ENCODE measurements at places on chromosomes 16 and 17.

GRCh38 chr16:79542237-79542774, 58.2 kb downstream of the MAF start:
- no peak for DNase-seq

DNA sequence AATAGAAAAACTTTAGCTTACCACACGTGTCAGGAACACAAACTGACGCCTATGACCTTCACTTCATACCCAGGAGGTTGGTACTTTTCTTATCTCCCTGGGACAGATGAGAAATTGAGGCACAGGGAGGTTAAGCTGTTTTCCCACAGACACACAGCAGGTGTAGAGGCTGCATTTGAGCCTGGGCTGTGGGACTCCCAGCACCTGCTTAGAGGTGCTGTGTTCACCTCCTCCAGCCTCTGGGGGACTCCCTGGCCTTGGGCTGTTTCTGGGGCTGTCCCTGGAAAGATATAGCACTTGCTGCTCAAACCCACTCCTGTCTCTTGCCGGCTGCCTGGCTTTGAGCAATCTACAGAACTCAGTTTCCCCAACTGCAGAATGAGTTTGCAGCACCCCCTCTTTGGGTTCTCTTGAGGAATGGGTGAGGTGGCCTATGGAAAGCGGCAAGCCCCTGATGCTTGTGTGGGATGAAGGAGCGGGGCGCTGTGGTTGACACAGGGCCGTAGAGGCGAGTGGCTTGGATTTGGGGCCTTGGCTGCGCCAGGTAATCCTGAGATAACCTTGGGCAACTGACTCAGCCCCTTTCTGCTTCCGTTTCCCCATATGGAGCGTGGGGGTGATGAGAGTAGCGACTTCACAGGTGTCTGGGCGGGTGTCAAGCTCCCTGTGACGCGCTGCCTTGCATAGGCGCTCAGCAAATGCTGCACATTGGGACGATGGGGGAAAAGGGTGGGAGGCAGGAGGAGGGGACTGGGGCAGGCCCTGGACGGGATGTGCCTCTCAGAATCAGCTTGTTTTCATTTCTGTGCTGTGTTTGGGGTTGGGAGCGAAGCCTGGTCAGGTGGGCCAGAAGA, 104.5 kb upstream of the CIBAR2 start:
- DNase-seq = no peak

GRCh38 chr17:67636834-67637520, 80.8 kb upstream of the NOL11 start:
- peak; percentile 4 for DNase-seq

DNA sequence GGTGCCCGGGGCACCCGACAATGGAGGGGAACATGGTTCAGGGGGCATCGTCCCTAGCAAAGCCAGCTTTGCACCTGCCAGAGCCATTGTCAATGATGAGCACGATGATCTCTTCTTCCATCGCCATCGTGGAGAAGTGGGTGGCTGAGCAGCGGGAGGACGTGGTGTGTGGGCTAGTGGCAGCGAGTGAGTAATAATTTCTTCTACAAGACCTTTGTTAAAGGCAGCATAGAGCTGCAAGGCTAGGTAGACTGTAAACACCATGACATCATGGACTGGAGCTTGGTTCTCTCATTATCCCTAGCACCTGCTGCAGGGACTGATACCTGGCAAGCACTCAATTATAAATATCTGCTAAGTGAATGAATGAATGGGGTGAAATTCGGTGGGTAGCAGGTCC, 6.7 kb upstream of the HEATR3 start:
- no peak for DNase-seq

DNA sequence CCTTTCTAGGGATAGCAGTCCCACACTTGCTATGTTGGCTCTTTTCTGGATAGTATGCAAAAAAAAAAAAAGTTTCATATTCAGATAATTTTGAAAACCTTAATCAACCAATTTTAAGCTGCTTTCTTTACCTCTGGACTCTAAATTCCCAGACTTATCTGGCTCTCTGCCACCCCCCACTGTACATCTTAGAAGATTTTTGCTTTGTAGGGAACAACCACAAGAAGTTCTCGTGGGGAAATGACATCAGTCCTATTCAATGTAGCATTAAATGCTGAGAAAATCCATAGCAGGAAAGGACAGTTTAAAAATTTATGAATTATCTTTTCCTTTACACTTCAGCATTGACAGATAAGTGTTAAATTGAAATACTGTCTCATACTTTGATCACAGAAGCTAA, 562.7 kb upstream of the HSBP1 start:
- DNase-seq = no peak

GRCh38 chr16:83328936-83329335, 478.8 kb upstream of the HSBP1 start:
- no peak for DNase-seq

DNA sequence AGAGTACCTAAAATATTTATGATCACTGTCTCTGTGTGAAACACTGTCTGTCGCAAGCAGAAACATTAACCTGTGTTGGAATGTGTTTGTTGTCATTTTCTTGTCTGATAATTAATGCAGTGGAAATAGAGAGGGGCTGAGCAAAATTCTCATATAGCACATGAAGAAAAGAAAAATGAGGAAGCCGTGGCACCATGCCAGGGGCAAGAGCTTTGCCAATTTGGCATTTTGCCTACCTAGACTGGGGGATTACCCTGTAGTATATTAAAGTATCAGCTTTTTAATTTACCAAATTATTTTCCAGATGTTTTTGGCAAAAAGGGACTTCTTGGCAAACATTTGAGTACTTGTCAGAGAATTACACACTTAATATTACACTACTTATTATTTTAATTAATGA, 1326.6 kb upstream of the GOT2 start:
- no peak for DNase-seq

GRCh38 chr17:33978889-33979288, 276.2 kb upstream of the CCL2 start:
- no peak for DNase-seq

DNA sequence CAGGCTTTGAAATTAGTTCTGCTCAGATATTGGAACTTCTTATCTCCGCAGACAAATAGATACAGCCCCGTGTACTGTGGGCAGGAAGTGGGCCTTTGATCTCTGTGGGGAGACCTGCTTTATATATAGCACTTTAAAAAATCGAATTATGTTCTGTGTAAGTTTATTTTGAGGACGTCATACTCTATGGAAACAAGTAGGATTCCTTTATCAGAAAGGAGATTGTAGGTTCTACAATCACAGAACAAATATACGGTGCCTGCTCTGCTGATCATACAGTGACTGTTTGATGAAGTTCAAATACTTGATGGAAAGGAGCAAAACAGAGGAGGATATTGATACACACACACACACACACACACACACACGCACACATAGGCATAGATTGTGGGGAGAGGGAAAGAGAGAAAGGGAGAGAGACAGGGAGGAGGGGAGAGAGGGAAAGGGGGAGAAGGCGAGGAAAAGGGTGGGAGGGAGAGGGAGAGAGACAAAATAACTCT, 14.7 kb upstream of the TMEM220 start:
- no peak for DNase-seq

DNA sequence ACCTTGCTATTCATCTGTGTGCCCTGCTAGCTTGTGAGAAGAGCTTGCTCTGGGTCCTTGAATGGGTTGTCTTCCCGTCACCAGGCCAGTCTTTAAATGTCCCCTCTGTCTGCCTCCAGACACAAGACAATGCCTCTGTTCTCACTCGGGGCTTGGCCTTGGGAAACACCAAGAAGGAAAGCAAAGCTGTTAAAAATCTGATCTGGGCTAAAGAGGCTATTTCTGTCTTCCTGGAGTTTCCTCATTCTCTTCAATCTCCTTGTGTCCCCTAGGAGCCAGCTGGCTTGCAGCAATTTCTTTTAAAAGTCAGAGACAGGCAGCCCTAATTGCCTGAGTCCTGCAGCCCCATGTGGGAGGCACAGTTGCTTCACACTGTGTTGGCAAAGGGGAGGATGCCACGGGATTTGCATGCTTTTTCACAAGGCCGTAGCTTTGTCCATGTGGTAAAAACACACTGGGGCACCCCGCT, 2.5 kb downstream of the DNAI2 start:
- DNase-seq = peak; percentile 53

GRCh38 chr17:17538417-17539391, 42.5 kb upstream of the RASD1 start:
- peak; percentile 20 for DNase-seq

DNA sequence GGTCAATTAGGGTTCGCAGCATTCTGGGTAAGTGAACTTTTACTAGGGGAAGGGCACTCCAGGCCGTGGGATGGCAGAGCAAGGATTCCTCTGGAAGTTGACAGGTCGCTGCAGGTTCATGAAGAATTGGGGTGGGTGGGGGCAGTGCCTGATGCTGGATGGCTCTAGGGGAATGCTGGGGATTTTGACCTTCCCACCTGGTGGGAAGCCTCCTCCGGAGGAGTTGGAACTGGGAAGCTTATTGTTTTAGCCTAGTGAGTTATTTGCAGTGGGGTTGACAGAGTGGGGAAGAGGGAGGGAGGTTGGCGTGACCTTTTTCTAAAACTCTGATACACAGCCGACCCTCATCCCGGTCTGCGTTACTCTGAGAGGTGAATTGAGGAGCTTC, 606 bp upstream of the C17orf113 start:
- DNase-seq = no peak

GRCh38 chr17:76538281-76538931, 897 bp upstream of the CYGB start:
- no peak for DNase-seq

DNA sequence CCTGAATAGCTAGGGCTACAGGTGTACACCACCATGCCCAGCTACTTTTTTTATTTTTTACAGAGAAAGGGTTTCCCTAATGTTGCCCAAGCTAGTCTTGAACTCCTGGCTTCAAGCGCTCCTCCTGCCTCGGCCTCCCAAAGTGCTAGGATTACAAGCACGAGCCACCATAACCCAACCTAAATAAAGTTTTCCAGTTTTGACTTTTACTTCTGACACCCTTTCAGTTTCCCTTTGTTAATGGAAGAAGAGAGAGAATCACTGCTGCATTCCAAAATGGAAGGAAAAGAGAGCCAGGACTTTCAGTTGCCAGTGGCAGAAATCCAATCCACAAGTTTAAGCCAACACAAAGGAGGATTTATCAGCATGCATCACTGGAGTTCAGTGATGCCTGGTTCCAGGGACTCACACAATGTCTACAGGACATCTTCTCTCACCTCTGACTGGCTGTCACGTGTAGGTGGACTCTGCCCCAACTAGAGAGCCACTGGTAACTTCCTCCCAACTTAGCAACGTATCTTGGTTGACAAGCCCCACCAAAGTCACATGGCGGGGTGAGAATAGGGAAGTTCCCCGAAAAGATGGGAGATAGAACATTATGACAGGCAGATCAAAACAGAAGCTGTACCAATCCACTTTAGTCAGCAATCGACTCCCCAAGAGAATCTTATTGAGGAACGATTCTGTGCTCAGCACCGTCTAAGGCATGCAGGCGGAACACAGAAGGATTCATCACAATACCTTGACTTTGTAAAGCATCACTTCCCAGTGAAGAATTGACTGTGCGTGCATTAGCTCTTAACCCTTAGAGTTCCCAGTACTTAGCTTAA, 46.5 kb downstream of the GAS7 start:
- no peak for DNase-seq

DNA sequence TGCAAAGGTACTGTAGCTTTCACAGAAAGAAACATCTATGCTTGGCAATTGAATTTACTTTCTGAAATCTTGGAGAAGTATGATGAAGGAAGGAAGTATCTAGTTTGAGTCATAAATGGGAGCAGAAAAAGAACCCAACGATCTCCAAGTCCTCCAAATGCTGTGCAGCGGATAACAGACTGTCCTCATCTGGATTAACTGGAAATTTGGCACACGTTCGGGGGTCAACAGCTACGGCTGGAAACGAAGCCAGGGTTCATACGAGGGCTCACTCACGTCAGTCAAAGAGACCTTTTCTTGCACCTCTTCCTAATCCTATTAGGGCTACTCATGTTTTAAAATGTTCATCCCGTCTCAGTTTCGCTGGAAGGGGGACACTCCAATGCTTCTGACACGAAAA, 152.0 kb downstream of the ZFHX3 start:
- DNase-seq = no peak

DNA sequence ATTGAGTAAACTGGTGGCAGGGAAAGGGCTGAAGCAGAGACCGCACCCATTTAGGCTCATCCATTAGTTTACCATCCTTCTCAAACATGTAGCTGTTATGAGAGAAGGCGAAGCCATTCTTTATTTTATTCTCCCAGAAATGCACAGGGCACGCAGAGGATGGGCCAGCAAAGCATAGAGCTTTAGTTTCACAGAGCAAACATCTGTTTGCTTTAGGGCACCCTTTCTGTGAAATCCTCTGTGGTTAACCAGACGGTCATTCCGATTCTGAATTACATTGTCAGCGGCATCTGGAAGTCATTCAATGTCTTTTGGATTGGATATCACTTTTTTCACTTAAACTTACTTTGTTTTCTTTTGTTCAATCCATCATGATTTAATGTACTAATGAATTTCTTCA, 96.0 kb downstream of the TOX3 start:
- no peak for DNase-seq

DNA sequence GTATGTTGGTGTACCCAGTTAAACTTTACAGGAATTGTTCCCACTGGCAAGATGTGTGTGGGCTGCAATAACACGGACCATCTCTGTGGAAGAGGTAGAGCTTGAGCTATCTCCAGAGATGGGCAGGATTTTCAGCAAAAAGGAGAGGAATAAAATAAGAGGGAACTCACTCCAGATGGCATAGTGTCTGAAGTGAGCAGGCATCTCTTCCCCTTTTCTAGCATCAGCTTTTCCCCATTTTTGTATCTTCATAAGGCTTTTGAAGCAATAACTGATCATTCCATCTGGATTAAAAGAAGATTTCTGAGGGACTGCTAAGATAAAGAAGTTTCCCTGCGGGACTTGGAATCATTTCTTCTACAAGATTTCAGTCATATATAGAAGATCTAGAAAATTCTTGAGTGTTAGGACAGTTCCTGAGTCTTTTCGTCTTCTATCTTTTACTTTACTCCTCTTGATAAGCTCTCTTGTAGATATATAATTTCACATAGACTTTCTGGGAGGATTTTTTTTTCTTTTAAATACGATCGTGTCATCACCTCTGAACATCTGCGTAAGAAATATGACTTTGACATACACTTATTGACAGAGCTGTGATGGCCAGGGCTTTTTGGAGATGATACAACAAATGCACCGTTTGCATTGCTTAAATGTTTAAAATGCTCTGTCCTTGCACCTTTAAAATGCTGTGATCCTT, 2.1 kb downstream of the CPD start:
- no peak for DNase-seq

DNA sequence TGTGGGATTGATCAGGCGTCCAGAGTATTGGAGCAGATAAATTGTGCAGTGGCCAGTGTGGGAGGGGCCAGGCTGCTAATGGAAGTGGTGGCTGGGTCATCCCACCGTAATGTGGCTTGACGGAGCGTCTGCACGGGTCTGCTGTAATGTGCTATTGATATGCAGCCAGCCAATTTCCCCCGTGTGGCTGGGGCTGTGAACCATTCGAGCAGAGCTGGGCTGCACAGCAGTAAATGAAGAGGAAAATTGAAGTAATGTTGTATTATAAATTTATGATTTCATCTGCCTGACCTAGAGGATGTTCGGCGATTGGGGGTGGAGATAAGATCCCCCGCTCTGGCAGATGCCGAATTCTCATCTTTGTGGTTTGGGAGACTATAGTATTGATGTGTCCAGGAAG, 121.5 kb downstream of the CCDC182 start:
- DNase-seq = no peak

Measured in amniotic epithelial cell (primary cell).